ENCODE measurements at places on chromosomes 2 and 18. TPM values are rescaled to one million over a fixed set of nuclear protein-coding genes. Genes with fewer than 3 reads are reported as not detected.

GRCh38 chr2:177204417-177204816 is 8.2 kb upstream of the HNRNPA3 start:
- no peaks in the 10 kb centered on the region for H3K27me3 ChIP-seq
- DNase-seq, result peak; percentile 36
- no peak overlapping the region for H3K4me3 ChIP-seq

DNA sequence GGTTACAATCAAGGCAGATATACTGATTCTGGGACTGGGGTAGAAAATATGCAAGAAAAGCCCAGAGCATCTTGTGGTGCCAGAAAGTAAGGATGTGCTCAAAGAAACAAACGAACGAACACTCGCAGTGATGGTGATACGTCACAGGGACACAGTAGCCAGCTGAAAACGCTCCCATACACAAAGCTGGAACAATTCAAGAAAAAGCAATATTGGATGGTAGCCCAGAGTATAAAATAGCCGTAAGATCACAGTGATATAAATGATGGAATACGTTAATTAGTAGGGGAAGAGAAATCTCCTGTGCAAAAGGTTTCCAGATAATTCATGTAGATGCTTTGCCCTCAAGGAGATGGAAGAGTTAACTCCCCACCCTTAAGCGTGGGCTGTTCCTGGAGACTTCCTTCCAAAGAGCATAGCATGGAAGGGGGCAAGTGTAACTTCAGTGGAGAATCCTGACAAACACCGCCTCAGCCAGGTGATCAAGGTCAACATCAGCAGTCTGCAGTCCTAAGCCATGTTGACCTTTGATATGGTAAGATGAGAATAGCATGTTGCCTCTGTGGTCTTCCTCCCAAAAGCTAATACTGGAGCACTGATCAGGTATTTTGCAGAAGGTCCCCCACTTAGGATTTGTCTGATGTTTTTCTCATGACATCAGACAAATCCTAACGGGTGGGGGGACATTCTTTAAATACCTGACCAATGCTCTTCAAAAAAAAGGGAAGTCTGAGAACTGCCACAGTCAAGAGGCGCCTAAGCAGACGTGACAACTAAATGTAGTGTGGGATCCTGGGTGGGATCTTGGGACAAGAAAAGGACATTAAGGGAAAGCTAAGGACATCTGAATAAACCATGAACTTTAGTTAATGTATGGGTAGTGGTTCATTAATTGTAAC is 99.0 kb downstream of the NCK2 start:
- no peaks in the 10 kb centered on the region for H3K36me3 ChIP-seq
- H3K27ac ChIP-seq, result no peak overlapping the region
- no peak overlapping the region for H3K4me3 ChIP-seq
- peaks cover 4% of the 10 kb centered on the region for H3K4me1 ChIP-seq

DNA sequence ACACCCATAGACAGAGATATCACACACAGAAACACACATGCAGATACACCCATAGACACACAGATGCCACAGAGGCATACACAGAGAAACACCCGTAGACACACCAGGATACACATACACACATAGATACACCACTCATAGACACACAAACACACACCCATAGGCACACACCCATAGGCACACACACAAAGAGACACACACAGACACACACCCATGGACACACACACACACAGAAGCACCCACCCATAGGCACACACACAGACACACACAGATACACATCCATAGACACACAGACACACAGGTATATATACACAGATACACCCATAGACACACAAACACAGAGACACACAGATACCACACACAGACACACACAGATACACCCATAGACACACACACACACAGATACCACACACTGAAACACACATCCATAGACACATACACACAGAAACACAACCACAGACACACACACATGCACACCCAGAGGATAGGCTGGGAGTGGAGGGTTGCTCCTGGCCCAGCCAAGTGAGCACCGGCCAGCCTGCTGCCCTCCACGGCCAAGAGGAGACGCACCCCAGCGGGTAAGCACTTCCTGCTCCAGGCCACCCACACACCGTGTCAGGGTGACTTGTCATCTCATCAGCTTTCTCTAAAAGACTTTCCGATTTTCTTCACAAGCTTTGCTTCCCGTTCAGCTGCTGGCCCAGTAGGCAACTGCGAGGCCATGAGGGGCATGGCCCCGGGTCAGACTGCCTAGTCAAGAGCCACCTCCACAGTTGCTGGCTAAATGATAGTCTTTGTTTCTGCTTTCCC is 14.1 kb upstream of the CNNM3 start:
- no peak for DNase-seq
- H3K4me1 ChIP-seq, result peaks cover 4% of the 10 kb centered on the region
- H3K36me3 ChIP-seq, result peaks cover 3% of the 10 kb centered on the region
- H3K4me3 ChIP-seq, result no peak overlapping the region
- no peaks in the 10 kb centered on the region for H3K27me3 ChIP-seq

GRCh38 chr2:65133626-65134025 is 3.7 kb upstream of the RAB1A start:
- no peak overlapping the region for H3K4me3 ChIP-seq
- no peaks in the 10 kb centered on the region for H3K27me3 ChIP-seq
- H3K4me1 ChIP-seq, result peaks cover 3% of the 10 kb centered on the region

- H3K36me3 ChIP-seq, result no peaks in the 10 kb centered on the region
- H3K4me1 ChIP-seq, result no peaks in the 10 kb centered on the region
- H3K27me3 ChIP-seq, result no peaks in the 10 kb centered on the region
- no peak overlapping the region for H3K27ac ChIP-seq
- no peak for DNase-seq
These were observed 1567.8 kb upstream of the PIK3C3 start for GRCh38 chr18:40387130-40387787.

Gene MC2R
- total RNA-seq, result not detected

Gene OST4
- total RNA-seq, result 256 TPM

Gene KLHL30
- total RNA-seq, result 0.06 TPM
